SIG-M5 (cell line): ENCODE measurements at places on chromosomes 1 and 21.

DNA sequence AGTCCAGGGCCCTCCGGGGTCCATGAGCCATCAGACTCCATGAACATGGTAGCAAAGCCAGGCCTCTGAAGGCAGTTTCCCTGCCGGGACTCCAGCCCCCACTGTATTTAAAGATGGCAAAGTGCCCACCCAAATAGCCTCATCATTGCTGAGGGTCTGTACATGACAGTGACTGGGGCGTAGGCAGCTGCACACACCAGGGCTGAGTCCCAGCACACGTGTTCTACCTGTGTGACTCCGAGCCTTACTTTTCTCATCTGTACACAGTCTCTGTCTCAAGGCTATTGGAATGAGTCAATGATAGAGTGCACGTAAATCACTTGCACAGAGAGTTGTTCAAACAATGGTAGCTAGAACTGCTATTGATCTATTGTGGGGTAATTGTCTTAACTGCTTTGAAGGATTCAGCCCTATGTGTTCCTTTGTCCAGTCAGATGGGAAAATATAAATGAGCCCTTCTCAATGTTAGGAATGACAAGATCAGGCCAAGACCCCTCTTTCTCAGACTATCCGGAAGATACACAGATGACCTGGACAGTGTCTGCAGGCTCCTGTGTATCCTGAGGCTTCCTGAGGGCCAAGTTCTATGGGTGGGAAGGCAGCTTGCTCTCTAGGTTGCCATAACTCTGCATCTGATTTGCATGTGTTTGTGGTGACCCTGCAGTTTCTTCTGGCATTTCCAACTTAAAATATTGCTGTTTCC is 48.9 kb downstream of the RASSF5 start:
- no peak for DNase-seq

DNA sequence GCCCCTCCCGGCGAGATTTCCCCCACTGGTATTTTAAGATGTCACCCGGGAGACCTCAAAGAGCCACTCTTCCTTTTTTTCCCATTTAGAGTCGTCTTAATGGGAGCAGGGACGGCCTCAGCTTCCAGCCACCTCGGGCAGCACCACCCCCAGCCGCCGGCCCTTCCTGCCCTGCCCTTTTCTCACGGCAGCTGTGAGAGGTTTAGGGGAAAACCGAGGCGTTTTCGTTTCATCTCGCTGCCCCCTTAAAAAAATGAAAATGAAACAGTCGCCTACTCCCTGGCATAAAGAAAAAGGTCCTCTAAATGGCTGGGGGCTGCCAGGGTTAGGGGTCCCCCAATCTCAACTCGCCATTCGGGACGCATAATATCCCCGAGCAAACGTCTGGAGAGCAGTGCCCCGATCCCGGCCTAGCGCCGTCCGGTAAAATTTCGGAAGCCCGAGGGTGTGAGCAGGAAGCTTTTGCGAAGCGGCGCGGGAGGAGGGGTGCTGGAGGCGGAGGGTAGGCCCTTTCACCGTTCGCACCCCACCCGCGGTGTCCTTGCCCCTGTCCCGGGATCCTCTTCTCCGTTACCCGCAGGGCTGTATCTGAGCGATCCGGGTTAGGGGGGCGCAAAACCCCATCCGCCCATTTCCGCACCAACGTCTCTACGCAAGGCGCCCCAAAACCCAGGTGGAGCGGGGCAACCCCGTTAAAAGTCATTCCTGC is 1.2 kb downstream of the RUNX3 start:
- no peak for DNase-seq

GRCh38 chr1:238205045-238205662 is 314.4 kb upstream of the ZP4 start:
- DNase-seq = no peak

DNA sequence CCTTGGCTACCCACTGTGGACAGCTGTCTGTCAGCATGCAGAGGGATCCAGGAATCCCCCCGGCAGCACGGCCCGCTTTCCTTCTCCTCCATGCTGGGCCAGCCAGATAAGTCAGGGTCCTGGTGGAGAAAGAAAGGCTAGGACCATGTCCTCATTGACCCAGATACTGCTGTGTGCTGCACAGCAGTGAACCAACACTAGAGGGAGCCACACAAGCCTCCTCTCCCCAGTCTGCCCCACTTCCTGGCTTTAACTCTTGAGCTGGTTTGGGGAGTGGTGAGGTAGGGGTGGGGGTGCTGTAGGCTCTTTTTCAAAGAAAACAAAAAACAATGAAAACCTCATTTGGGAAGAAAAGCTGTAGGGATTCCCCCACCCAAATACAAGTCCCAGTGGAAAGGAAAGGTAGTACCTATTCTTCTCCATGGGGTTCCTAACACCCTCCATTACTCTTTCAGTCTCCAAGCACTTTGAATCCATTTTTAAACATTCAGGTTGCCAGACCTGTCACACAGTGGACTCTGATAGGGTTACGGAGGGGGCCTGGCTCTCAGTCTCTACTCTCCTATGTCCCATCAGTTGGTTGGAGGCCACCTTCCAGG is 84.9 kb upstream of the CD1D start:
- DNase-seq = no peak

DNA sequence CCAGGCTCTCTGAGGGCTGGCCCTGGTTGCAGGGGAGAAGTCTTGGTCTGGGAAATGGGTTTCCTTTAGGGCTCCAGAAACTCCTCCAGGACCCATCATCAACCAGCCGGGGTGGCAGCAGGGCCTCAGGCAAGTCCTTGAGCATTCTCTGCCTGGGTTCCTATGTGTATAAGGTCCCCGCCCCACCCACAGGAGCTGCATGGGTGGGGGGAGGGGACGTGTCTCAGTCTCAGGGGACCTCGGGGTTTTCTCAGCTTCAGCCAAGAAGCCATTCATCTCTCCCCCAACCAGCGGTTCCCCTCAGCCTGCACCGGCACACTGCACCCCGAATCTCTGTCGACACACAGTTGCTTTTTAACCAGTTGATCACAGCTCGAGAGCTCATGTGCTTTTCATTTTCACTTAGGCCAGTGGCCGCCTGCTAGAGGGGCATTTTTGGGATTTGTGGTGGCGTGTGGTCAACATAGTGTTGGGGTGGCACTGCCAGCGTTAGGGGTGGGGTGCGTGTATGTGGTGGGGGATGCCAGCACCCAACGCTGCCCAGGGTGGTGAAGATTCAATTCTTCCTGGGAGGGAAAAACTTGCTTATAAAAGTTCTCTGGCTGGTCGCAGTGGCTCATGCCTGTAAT is 6.5 kb downstream of the RUNX3 start:
- DNase-seq = no peak

GRCh38 chr1:205061665-205062069 is 18.7 kb downstream of the CNTN2 start:
- DNase-seq = no peak

GRCh38 chr21:28899744-28900143 is 92.9 kb downstream of the LTN1 start:
- DNase-seq = no peak

DNA sequence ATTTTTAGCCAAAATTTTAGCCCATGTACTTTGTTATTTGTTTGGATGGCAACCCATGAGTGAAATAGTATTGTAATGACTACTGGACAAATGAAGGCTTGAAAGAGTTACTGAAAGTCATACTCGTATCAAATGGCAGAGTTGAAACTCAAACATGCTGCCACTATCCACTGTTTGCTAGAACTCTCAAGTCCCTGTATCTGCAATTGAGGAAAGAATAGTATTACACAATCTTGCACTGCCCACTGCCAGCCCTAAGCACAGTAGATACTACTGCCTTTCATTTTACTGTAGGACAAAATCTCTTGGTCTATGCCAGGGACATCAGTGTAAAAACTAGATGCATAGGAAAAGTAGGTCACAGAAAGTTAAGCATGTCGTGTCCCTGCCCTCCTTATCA is 581.1 kb upstream of the PLXNA2 start:
- no peak for DNase-seq

DNA sequence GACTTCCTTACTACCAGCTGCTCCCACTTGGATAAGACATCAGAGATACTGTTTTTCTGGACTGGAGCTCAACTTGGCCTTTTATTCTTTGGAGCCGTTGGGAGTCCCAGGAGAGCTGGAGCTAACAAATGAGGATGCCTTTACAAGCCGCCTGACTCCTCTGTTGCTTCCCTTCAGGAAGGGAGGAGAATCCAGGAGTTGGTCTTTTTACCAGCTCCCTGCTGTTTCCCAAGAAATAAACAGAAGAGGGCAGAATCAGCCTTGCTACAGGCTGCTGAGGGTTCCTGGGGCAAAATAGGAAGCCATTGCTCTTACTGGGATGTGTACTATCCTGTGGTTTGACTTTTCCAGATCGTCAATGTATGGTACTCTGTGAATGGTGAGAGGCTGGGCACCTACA is 1.5 kb downstream of the EIF3I start:
- DNase-seq = no peak

DNA sequence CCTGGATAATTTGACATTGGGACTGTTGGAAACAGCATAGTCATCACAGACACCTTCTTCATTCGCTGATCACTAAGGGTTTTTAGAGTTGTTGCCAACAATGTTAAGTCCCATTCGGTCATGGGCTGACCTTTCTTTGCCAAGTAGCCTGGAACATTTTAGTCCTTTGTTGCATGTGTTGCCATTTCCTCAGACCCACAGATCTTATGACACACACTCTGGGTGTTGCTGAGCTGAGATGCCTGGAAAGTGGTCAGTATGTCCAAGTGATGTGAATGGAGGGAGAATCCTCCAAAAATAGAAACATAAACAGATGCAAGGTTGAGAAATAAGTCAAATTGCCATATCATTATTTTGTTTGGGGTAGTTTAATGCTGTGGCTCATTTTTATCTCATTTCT is 61.5 kb upstream of the GJA5 start:
- no peak for DNase-seq

GRCh38 chr1:6260961-6261614 is at the start of gene GPR153:
TSS of gene GPR153 (minus strand) at chr1:6261098. CDS start at chr1:6254905, 6,193 bp downstream.
- DNase-seq = no peak

DNA sequence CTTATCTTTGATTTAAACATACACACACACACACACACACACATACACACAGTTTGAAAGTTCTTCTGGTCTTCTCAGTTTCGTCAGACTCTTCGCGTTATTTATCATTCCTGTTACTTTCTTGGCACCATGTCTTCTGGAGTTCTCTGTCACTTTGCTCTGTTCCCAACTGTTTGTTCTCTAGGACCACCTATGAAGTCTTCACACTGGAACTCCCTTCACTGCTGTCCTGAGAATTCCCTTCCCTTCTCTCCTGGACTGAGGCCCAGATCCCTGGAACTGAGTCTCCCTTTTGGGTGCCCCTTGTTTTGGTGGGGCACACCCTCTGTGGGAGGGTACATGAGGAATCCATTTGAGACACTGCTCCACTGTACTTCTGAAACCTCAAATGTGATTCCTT is 30.5 kb downstream of the ALG14 start:
- no peak for DNase-seq

DNA sequence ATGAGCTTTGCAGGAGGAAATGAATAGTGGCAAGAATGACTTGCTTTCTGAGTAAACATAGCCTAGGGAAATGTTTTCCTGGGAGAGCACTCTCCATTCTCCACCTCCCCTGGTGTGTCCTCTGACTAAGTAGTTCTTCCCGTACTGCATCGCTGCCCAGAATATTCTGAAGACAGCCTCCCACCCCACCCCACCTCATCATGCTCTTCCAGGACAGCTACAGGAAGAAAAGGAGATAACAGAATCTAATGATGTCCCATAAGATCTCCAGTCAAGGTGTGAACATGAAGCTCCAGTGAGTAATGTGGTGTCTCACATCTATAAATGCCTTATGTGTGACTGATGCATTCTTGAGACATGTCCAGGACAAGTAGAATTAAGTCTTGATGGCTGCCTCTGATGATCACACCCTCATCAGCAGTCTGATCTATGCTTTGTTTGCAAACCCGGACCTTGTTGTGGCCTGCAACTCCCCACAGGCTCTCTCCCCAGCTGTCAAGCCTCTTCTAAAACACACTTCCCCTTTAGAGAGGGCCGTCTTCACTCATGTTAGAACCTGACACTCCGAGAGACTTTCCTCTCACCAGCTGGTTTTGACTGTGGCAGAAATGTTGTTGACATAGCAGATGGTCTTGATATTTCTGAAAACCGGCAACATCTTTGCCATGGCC is 183.0 kb downstream of the CYYR1 start:
- peak; percentile 39 for DNase-seq

DNA sequence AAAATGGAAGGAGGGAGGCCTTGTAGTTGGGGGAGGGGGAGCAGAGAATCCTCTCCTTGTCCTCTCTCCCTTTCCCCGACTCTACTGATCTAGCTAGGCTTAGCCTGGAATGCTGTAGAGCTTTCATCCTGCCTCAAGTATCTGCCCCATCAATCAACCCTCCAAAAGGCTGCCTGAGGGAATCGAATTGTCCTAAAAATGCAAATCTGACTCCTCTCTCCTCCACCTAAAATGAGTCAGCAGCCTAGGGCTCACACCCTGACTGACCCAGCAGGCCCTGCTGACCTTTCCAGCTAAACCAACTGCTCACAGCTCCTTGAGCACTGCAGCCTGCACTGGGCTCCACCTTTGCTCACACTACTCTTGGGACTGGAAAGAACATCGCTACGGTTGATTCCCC is 2.8 kb downstream of the HPDL start:
- no peak for DNase-seq

DNA sequence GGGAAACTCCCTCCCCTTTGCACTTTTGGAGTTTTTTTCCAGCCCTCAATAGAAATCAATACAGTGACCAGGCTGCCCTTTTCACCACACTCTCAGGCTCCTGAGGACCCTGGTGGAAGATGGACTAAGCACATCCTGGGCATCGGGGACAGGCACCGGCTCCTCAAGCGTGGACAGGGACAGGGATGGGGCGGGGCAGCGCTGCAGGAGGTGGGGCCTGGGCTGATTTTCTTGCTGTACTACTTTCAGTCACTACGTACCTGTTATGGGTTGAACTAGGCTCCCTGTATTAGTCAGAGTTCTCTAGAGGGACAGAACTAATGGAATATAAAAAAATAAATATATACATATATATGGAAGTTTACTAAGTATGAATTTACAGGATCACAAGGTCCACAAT is 2.5 kb downstream of the MX2 start:
- DNase-seq = no peak

GRCh38 chr21:36499578-36500471 is 19.9 kb upstream of the CLDN14 start:
- DNase-seq = no peak

DNA sequence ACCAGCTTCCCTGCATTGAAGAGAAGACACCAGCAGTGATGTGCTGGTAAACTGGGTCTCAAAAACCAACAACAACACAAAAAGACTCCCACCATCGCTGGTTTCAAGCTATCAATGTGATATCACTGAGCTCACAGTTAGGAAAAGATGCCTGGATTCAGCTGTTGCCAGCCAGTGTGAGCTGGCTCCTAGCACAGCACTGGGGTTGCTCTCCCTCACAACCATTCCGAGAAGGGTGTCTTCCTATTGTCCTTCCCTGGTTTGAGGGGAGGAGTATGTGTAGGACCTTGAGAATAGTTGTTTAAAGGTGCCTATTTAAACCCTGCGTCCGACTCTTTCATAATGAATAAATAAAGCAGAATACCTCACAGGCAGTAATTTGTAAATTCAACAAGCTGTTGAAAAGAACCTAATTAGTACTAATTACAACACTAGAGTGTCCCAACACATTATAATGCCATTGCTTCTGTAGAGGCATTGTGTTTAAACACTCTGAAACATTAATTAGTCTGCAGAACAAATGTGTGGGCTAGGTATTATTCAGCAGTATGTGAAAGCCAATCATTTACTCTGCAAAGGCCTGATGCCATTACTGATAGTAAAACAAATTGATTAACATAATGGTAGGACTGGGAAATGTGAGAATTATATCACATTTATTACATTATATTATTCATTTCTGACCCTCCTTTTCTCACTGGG is 17.2 kb downstream of the NIBAN1 start:
- no peak for DNase-seq
